ENCODE measurements at places on chromosomes 5 and 9.

DNA sequence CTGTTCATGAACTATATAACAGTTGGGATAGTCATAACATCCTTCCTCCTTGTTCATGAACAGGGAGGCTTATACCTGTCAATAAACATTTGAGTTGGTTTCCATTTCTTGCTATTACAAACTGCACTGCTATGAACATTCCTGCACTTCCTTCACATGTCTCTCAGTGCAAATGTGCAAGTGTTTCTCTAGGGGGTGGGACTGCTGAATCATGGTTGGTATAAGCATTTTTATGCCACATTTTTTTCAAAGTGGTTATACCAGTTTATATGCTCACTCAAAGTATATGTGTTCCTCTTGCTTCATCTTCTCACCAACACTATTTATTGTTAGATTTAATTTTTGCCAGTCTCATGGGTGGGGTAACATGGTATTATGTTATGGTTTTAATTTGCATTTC is 25.8 kb upstream of the TPD52L3 start:
- no peak for DNase-seq

DNA sequence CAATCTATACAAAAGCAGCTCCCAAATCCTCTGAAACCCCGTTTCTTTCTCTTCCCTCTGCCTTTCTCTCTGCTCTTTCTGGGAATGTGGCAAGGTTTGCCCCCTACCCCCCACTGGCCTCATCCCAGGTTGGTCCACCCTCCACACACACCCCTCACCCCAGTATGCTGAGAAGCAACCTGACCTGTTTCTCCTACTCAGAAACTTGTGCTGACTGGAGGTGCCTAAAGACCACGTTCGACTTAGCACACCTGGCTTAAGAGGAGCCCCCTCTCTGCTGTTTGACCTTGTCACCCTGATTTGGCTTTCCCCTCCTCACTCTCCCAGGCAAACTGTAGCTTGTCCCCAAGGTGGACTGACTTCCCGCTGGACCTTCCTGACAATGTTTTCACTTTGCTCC is 1.1 kb upstream of the SEPTIN8 start:
- DNase-seq: no peak

- no peak for DNase-seq
Measured at GRCh38 chr9:78668148-78668832, 371.4 kb downstream of the PSAT1 start.

- no peak for DNase-seq
Measured at GRCh38 chr9:14198841-14199455, 115.0 kb downstream of the NFIB start.

- no peak for DNase-seq
Measured at GRCh38 chr9:27940535-27940934, 367.3 kb upstream of the C9orf72 start.

- DNase-seq: no peak
Measured at GRCh38 chr5:128674837-128675446, 136.9 kb upstream of the FBN2 start.

DNA sequence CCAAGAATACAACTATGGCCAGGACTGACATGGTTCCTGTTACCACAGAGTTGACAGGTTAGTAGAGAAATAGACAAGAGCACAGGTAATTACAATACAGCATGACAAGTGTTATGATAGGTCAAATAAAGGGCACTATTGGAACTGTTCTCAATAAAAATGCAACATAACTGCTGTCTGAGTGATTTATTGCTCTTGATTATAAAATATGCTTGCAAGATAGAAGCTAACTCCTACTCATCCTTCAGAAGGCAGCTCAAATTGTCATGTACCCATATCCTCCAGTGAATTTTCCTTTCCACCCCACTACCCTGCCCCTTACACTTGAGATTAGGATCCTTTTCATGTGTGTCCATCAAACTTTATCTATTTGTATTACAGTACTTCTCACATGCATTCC is 35.1 kb upstream of the ATG10 start:
- no peak for DNase-seq

- no peak for DNase-seq
Measured at GRCh38 chr5:8363138-8363537, 494.2 kb downstream of the MTRR start.

- no peak for DNase-seq
Measured at GRCh38 chr5:518721-519120, 5.5 kb downstream of the SLC9A3 start.

GRCh38 chr5:72649449-72649848 is 142.2 kb upstream of the ZNF366 start:
- no peak for DNase-seq

GRCh38 chr5:123719004-123719403 is 207.0 kb downstream of the CSNK1G3 start:
- DNase-seq: no peak

DNA sequence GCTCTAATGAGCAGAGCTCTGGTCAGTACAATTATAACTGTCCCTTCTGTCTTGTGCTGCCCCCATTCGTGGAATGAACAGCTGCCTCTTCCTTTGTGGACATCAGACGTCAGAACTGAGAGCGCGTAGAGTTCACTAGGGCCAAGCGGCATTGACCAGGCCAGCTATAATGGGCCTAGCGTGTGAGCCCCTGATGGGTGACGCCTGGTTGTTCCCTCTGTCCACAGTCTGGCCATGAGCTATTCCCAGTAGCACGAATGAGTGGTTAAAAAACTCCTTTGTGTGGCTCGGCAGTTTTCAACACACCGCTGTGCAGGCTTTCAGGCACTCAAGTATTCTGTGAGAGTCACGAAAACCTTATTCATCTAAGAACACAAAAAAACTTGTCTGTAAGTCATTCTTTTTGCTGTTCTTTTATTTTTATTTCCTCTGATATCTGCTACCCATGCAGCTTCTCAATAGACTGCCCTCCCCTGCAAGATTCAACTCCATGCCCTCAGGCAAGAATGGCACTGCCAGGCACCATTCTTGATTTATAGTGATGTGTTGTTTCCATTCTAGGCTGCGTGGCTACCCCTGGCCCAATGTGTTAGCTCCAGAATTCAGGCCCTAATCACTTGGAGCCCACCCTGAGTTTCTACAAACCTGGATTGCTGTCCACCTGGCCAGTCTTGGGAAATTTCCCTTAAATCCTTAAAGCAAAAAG is 52.5 kb downstream of the ANKDD1B start:
- DNase-seq: no peak

- DNase-seq: no peak
Measured at GRCh38 chr9:14219850-14220249, 94.1 kb downstream of the NFIB start.

DNA sequence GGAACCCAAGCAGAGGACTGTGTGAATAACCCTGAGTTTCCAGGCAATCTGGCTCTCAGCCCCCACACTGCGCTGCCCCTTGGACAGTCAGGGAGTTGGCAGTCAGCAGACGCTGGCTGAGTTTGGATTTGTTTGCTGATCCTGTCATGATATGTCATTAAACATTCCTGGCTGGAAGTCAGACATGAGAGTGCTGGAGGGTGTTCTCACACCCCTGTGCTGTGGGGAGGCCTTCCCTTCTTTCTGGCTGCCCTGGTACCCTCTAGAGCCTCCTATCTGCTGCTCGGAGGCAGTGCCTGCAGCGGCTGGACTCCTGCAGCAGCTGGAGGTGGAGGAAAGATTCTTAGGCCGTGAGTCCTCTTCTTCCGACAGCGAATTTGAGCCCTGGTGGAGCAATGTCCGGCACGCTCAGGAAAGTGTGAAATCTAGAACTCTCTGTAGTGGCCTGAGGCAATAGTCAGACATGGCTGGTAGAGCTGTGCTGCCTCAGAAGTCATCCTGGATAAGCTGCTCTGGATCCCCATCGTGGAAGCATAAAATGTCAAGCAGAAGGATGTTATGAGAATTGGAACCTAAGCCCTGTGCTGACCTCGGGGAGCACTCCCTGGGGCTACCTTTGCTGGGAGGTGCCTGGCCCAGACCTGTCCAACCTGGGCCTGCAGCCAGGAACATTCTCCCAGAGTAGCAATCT is 72.0 kb downstream of the PDE8B start:
- DNase-seq: no peak

DNA sequence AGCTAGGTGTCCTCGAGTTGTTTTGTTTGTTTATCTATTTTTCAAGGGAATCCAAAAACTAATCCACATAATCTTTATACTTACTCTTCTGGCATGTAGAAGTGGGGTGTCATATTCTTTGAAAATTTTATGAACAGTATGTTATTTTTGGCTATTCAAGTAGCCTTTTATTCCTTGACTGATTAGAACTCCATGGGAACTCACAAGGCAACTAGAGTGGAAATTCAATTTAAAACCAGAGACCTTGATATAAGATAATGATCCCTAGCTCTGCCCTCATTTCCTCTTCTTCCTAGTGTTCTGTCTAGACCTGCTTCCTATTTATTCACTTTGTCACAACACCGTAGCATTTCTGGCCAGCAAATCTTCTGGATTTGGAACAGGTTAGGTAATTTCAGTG is 1123.7 kb upstream of the C9orf72 start:
- no peak for DNase-seq

- DNase-seq: no peak
Measured at GRCh38 chr9:114154600-114155102, 686 bp upstream of the COL27A1 start.

DNA sequence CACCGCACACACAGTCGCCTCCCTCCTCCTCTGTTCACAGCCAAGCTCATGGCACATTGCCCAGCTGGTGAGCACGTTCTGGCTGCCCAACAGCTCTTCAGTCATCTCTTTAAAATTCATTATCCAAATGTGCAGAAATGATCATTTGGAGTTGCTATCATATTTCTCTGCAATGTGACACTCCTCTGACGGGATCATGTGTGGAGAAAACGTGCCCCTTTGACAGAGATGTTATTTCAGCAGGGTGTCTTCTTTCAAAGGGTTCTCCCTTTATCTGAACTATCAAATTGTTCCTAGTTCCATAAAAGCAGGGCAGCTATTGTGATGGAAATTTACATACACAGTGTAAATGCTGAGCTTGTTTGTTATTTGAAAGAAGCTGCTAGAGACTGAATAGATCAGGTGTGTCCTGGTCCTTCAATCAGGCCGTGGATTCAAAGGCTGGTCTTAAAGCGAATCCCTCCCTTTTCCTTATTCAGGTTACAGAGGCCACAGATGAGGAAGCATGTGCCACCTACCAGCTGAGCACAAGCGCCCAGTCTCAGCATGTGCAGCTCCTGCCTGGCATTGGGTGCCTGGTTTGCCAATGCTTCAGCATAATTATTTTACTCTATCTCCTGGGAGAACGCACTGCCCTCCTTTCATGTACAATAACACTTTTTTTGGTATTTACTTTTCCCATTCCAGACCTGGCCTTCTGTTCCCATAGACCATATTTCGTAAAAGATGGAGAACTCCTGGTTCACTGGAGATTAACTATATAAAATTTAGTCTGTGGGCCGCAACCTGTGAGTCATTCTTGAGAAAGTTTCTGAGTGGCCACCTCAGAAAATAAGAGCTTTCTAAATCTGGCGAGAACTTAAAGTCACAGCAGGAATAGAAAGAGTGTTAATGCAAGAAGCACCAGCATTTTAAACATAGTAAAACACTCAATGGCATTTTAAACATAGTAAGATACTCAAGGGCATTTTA is 433.7 kb downstream of the ENC1 start:
- DNase-seq: peak; percentile 99

- DNase-seq: no peak
Measured at GRCh38 chr9:12185856-12186255, 507.3 kb upstream of the TYRP1 start.

DNA sequence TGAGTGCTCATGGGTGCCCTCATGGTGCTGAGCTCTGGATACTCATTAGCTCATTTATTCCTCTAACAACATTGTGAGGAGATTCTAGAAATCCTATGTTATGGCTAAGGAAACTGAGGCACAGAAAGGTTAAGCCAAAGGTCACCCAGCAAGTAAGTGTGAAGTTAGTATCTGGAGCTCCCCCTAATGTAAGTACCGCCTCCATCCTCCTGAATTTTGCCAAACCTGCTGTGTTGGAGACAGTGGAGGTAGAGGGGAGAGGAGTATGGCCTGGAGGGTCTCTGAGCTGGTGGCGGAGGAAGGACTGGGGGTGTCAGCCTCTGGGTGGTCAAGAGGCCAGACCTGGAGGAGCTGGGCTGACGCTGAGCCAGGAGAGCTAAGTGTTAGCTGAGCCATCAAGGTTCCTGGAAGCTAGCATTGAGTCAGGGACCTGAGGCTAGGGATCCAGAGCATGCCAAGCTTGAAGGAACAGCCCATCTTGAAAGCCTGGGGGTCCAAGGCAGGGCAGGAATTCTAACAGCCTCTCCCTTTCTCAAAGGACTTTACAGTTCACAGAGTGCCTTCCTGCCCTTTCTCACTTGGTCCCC is 114.8 kb downstream of the RGS3 start:
- DNase-seq: no peak

- DNase-seq: no peak
Measured at GRCh38 chr9:97675655-97676054, 21.5 kb downstream of the XPA start.

GRCh38 chr5:168076561-168076991 is 214.9 kb upstream of the WWC1 start:
- no peak for DNase-seq

GRCh38 chr5:163453705-163454104 is 6.2 kb downstream of the NUDCD2 start:
- DNase-seq: no peak

GRCh38 chr5:10265245-10266109 is 15.4 kb downstream of the CCT5 start:
- no peak for DNase-seq

DNA sequence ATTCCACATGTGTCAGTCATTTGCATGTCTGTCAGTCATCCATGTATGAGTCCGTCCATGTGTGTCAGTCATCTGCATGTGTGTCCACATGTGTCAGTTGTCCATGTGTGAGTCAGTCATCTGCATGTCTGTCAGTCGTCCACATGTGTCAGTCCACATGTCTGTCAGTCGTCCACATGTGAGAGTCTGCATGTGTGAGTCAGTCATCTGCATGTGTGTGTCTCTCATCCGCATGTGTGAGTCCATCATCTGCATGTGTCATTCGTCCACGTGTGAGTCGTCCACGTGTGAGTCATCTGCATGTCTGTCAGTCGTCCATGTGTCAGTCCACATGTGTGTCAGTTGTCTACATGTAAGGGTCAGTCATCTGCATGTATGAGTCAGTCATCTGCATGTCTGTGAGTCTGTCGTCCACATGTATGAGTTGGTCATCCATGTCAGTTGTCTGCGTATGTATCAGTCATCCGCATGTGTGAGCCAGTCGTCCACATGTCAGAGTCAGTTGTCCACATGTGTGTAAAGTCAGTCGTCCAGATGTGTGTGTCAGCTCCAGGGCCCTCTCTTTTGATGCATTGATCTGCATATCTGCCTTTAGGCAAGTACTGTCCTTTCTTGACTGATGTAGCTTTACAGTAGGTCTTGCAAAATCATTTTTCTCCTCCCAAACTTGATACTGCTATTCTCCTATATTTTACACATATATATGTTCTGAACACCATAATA is 72.5 kb upstream of the CACNA1B start:
- no peak for DNase-seq
